Amniotic stem cell (primary cell): ENCODE measurements at places on chromosomes 11 and 22.

DNA sequence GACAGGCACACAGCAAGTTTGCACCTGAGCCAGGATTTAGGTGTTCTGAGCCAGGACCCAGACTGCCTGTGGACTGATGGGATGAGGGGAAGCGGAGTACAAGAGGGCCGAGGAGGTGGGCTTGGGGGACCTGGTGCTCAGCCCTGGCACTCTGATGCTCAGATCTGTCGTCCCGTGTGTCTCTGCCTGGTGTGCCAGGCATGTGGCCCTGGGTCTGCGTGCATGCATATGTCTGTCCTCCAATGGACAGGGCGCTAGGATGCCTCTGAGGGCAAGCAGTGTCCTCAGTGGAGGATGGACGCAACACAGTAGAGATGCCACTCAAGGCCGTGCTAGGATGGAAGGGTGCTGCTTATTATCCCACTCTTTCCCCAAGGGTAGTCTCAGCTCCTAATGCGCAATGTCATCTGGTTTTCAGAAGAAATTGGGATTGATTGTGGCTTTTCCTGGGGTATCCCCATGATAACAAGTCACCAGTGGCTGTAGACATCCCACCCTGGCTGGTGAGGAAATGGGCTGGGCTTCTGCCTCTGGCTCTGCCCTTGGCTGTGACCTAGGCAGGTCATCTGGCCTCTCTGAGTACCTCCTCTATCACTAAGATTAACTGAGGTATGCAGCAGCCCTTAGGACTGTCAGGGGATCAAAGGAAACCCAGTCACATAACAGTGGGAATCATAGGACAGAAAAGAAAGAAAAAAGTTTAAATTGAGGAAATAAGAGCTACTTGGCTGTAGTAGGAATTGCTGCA, 35.7 kb upstream of the SUSD2 start:
- DNase-seq: no peak

DNA sequence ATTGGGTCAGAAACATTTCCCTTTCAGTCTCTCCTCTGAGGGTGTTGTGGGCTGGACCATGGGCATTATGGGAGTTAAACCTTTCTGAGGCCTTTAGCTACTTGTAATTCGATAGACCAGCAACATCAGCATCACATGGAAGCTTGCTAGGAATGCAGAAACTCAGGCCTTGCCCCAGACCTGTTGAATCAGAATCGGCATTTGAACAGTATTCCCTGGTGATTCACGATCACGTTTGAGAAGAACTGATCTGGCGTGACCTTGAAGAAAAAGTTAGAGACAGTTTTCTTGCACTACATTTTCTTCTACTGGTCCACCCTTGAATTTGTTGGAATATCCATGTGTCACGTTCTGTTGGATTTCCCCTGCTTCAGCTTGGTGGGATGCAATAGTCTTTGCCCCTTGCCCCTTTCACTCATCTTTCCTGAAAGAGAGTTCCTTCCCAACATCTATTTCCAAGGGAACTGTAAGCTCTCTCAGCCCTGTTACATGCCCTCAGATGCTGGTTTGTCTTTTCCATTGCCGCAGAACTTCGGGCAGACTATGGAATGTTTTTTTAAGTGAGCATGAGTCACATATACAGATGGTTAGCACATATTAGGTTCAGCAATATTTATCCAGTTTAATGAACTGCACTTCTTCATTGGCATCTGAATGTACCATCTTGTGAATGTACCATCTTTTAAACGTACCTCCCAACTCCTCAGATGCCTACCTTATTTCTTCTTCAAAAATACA, 23.9 kb downstream of the EHF start:
- DNase-seq: no peak

DNA sequence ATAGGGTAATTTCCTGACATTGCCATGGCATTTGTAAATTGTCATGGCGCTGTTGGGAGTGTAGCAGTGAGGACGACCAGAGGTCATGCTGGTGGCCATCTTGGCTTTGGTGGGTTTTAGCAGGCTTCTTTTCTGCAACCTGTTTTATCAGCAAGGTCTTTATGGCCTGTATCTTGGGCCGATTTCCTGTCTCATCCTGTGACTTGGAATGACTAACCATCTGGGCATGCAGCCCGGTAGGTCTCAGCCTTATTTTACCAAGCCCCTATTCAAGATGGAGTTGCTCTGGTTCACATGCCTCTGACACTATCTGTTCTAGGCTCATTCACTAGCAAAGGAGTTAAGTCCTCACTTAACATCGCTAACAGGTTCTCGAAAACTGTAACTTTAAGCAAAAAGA, 1374.2 kb downstream of the FAM181B start:
- no peak for DNase-seq

DNA sequence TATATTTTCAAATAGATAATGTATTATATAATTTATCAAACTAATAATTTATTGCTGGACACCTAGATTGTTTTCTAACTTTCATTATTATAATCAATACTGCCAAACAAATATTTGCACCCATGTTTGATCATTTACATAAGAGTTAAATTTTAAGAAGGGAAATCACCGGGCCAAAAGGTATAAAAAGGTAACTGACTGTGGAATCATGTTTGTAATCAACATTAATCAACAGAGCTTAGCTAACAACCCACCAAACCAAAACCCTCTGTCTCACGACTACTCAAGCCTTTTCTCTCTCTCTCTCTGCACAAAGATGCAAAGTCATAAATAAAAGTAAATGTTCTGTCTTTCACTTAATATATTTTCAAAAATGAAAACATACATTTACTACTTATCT, 14.8 kb downstream of the LPXN start:
- no peak for DNase-seq

DNA sequence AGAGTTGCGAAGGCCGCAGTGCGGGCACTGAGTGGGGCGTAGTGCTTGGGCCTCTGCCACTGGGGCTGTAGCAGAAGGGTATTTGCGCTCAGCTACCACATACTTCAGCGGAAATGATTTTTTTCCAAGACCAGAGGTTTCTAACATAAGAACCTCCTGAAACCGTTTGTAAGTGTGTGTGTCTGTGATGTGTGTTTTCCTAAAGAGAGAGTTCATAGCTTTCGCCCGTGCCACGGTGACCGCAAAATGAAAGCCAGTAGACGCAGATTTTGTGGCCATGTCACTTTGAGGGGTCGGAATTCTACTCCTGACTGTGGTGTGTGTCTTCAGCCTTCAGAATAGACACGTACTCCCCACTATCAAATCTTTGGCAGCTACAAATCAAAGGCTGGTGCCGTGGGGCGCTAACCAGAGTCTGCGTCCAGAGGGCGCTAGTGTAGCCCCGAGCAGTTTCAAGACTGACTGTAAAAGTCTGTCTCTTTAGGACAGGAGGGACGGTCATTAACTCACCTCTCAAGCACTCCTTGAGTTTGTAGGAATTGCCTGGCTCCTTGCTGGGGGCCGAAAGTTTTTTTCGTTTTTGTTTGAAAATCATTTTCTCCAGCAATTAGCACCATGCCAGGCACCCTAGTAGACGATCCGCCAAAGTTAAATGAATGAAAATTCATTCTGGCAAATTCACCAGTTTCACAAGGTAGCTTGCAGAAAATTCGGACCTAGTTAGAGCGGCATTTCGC, 2.5 kb upstream of the CALCA start:
- no peak for DNase-seq

GRCh38 chr11:15228331-15228849, 113.7 kb downstream of the INSC start:
- DNase-seq: no peak

DNA sequence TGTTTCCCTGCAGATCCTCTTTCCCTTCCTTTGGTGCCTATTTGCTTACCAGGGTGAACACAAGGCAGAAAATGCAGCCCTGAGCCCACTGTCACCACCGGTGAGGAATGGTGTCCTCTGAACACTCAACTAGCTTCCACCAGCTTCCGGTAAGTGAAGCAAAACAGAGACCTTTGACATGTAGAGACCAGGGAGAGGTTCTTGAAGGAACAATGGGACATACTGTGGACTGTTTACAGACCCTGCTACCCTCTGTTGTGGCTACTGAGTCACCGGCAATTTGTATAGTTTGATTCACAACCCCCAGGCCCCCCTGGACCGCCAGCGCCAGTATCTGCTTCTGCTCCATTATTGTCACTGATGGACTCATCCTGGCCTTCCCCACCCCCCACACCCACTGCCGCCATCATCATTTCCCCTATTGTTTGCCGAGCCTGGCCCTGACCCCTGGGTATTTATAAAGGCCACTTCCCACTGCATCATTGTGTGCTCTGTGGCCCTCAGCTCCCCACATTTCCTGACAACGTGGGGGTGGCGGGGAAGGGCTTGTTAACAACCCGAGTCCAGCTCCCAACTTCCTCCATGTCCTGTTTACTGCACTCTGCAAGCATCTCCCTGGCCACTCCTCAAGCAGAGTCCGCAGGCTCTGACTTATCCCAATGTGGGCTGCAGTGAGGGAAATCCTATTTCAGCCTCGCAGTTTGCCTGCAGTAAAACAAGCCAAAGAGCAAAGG, 252.9 kb downstream of the ETS1 start:
- DNase-seq: no peak

DNA sequence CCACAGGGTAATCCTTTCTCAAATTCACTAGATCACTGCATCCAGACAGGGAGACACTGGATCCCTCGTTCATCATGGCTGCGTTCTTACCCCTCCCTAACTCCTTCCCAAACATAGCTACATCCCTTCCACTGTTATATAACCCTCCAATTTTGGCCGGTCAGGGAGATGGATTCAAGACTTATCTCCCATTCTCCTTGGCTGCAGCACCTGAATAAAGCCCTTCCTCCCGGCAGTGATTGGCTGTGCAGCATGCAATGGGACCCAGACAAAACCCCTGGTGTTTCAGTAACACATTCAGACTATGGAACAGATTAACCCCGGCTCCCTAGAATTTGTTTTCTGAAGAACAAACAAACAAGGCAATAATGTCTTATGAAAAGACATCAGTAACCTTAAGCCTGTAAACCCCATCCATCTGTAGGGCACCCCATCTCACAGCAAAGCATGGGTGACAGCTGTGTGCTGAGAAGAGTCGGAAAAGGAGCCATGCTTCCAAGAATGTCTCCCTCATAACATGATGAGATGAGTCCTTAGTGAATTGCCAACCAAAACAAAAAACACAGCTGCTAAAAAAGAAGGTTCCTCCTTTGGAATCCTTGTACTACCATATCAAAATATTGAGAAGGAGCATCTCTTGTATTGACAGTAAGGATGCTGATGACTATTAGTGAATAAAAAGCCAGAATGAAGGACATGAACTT, 5.0 kb downstream of the MIF start:
- DNase-seq: no peak

GRCh38 chr11:105548359-105548758, 61.5 kb upstream of the GRIA4 start:
- no peak for DNase-seq

GRCh38 chr11:79150320-79150719, 290.5 kb downstream of the TENM4 start:
- no peak for DNase-seq

DNA sequence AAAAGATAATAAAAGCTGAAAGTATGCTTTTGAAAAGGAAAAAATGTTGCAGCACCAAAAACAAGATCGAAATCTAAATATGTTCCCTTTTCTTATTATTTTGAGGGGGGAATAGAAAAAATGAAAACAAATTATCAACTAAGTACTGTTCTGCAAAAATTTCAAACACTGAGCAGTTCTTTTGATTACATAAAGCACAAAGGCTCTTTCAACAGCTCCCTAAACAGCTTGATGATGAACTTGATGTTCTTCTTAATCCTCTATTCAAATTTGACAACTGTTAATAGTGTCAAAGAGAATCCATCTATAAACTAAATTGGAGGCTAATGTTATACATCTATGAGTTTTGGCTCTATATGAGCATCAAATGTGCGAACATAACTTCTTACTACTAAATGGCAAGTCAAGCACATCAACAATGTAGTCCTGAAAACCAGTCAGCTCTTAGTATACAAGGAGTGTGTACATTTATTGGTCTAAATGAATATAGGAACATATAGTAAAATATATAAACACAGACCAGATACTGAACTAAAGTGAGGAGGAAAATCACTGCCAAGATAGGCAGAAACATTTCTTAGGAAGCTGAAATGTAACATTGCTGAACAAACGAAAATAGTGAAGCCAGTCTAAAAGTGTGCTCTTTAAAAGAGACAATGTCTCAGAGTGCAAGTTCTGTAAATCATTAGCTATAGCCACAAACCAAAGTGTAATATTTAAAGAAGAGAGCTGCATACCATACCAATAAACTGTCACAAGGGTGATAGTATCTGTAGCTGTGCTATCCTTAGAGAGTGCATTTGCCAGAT, 94.3 kb downstream of the SOX6 start:
- DNase-seq: no peak

DNA sequence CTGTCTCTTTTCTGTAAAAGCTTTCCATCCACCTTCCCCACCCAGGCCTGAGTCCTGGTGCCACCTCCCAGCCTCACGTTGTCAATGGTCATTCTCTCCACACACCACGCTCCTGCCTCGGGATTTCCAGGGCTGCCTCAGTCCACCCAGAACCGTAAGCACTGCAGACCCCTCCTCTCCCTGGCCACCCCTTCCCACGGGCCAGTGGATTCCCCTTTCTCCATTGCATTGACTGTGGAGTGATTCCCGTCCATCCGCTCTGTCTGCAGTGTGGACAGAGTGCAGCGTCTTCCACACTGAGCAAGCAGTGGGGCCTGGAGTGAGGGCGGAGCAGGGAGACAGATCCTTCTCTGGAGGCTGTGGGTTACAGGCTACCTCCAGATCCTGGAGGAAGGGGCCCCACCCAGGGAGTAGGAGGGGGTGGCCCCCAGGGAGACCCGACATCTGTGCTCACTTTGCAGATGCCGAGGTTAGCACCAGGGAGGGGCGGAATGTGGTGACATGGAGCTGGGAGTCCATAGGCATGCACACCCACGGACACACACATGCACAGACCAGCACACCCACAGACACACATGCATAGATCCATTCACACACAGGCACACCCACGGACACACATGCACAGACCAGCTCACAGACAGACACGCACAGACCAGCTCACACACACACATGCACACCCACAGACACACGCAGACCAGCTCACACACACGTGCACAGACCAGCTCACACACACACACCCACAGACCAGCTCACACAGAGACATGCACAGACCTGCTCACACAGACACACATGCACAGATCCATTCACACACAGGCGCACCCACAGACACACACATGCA, 109.6 kb upstream of the B3GAT1 start:
- no peak for DNase-seq
